Stimulated activated CD8-positive, alpha-beta memory T cell treated with anti-CD3 and anti-CD28 coated beads, Interleukin-15, amount 100 ng/mL, for 4 hours (primary cell): ENCODE measurements at places on chromosomes 1 and 21.

DNA sequence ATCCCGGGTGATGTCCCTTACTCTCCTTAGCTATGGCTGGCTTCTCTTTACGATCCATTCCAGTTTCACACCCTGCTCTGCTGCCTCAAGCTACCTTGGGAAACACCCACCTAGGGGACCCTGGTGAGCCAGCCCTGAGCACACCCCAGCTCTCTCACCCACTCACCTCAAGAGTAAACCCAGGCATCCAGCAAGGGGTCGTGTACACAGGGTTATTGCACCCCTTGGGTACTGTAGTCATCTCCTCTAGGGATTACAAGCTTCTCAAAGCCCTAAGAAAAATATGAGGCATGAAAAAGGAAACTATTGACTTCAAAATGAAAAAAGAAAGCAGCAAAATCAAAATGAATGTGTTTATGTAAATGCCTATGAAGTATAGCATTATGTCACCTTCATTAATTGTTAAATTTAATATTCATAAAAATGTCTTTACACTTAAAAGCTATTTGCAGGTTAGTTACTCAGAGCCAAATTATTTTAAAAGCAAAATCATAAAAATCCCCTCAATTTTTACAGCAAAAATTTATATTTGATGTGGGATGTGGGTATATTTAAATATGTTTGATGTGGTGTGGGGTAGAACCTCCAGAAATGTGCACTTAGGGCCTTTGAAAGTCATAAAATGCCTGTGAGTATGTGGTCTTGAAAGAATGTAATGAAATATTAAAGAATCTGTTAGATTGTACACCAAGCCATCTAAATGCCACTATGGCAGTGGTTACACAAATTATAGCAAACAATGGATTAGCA lies 190.3 kb downstream of the C1orf94 start:
- no peak for DNase-seq

- no peak for DNase-seq
Observed at GRCh38 chr1:166418344-166418933, 251.6 kb upstream of the FAM78B start.

GRCh38 chr1:92380867-92381266 lies 82.0 kb downstream of the RPAP2 start:
- DNase-seq = no peak

DNA sequence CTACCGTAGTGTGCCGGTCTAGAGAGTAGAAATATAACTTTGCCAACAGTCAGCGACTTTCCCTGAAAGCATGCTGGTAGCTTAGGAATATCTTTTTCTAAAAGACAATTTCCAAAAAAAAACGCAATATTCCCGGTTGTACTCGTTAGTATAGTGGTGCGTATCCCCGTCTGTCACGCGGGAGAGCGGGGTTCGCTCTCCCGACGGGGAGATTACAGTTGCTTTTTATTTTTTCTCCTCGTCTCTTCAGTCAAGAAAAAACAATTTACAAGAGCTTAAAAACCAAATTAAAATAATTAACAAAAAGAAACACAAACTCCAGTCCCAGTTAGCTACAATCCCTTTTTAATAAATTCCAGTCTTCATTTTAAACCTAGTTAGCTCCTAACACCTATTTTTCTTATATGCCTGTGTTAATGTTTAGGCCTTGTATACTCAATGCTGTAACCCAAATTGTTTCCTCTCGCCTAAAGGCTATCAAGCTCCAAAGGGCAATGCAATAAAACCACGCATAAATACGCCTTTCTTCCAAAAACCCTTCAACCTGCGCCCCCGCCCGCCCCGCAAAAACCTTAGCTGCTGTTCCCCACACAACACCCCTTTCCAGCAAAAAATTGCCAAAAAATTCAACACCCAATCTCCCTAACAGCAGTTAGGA lies 7.8 kb downstream of the HSPA6 start:
- no peak for DNase-seq

DNA sequence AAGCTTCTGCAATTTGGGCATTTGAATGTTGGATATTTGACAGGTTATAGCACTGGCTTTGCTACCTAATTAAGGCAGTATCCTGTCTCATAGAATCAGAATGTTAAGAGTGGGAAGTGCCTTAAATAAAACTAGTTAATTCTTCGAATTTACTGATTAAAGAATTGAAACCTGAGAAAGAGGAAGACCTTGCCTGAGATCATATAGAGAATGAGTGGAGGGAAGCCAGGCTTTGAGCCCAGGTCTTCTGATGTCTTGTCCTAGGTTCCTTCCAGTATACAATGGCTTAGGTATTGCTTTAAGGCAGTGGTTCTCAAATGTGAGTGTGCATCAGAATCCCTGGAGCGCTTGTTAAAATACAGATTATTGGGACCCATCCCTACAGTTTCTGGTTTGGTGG lies 20.9 kb upstream of the SH3BGRL3 start:
- no peak for DNase-seq

DNA sequence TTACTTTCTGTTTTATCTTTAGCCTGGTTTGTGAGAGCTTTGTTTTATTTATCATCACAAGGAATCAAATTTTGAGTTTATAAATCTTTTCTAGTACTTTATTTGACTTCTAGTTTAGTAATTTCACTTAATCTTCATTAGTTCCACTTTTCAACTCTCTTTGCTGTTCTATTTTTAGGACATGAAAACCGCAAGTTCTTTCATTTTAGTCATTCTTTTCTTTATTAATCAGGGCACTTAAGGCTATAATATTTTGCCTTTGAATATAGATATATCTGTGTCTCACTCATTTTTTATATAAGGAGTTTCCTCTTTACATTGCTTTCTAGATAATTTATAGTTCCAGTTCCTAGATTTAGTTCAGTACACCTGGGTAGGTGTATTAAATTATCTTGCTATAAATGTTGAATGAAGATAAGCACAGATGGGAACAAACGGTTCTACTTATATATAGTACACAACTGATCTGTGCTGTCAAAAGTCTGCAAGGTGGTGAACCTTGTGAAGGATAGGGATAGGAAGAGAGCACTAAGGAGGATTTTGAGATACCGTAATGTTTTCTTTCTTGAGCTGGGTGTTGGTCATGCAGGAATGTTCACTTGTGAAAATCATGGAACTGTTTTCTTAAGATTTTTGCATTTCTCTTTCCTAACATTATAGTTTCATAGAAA lies 402.3 kb downstream of the RYR2 start:
- DNase-seq = no peak

DNA sequence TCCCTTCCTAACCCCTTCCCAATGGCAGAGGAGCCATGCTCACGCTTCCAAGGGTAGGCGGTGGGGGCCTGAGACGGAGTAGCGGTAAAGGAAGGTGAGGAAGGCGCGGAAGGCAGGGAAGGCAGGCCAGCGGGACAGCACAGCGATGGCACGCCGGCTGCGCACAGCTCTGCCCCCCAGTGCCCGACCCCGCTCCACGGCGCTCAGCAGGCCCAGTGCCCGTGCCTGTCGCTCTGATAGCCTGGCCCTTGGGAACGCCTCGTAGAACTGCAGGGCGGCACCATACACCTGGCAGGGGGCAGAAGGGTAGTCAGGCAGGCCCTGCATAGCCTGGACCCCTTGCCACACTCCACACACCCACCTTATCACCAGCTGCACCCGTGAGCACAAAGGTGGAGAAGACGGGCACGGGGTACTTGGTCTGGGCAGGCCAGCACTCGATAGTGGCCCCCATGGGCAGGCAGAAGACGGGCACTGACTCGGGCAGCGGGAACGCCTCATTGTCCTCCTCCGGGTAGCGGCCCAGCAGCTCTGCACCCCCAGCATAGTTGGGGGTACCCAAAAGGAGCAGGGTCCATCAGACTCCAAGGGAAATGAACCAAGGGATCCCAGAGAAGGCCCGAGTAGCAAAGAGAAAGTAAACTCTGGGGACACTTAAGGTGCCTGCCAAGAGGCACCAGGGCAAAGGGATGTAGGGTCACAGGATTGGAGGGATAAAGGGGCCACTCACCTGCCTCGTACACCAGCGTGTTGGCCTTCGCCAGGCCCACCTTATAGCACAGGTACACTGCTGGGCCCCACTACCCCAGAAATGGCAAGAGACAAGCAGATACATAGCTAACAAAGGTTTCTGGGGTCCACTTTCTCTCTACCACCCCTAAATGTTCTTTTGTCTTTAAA lies 4.4 kb downstream of the DENND4B start:
- DNase-seq = no peak

DNA sequence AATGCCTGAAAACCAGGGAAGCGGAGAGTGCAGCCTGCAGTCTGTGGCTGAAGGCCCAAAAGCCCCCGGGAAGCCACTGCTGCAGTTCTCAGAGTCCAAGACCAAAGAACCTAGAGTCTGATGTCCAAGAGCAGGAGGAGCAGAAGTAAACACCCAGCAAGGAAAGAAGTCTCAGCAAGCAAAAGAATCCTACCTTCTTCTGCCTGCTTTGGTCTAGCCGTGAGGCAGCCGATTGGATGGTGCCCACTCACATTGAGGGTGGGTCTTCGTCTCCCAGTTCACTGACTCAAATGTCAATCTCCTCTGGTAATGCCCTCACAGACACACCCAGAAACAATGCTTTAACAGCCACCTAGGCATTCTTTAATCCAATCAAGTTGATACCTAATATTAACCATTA lies 217.5 kb downstream of the PLA2G4A start:
- no peak for DNase-seq

DNA sequence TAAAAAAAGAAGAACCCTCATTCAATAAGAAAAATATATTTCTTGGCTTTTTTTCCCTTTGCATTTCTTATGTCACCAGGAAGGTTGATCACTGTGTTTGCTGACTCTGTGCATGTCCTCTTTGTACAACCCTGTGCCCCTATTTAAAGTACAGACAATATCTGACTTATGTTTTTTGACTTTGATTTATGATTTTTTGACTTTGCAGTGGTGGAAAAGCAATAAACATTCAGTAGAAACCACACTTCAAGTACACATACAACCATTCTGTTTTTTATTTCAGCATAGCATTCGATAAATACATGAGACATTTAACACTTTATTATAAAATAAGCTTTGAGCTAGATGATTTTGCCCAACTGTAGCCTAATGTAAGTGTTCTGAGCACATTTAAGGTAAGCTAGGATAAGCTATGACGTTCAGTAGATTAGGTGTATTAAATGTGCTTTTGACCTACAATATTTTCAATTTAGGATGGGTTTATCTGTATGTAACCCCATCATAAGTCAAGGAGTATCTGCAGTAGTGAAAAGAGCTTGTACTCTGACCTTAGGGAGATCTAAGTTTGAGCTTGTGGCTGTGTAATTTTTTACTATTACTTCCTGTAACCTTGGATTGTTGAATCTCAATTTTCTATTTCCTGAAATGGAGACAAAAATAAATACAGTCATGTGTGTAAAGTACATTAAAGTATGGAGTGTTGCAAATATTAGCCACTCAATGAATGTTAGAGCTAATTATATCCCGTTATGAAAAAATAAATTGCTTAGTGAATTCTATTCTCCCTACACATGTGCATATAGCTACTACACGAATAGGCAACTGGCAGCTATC lies 1.2 kb downstream of the RNASEL start:
- DNase-seq = no peak

DNA sequence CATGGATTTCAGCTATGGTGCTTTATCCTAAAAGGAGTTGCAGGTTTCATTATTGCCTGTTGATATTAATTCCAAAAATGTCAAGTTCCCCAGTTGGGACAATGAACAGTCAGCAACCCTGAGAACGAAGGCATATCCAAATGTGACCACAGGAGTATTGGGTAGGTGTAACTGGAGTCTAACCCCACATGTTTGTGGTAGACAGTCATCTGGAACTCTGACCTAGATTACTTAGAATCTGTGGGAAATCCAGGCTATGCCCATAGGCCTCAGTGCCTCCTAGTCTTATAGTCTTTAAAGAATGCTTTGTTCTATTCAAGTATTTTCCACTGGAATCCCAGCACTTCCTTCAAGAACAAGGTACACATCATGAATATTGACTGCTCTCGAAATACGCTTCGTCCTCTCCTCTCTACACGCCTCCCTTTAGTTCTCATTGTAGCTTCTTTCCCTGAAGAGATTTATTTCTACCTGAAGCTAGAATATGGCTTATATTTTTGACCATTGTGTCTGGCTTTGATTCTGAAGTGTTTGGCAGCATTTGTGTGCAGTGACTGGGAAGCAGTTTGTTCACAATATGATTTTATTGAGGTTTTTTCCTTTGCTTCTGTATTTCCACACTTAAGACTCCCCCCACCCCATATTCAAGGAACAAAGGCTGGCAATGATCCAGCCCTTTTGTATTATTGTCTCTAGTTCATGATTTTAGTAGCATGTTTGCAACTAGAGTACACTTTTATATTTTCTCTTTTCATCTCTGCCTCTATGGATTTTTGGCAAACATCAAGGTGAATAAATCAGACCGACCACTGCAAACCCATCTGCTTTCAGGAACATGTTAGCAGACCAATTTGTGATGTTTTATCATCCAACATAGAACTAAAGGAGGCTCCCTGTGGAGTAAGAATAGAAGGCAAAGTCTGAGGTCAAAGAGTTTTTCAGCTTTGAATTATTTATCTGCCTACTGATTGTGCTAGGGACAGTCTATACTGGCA lies 178.6 kb downstream of the GPR52 start:
- DNase-seq = no peak

GRCh38 chr1:174967845-174968705 lies 31.7 kb upstream of the CACYBP start:
- DNase-seq = no peak

- DNase-seq = no peak
Observed at GRCh38 chr21:42670884-42671283, 17.5 kb downstream of the PDE9A start.

DNA sequence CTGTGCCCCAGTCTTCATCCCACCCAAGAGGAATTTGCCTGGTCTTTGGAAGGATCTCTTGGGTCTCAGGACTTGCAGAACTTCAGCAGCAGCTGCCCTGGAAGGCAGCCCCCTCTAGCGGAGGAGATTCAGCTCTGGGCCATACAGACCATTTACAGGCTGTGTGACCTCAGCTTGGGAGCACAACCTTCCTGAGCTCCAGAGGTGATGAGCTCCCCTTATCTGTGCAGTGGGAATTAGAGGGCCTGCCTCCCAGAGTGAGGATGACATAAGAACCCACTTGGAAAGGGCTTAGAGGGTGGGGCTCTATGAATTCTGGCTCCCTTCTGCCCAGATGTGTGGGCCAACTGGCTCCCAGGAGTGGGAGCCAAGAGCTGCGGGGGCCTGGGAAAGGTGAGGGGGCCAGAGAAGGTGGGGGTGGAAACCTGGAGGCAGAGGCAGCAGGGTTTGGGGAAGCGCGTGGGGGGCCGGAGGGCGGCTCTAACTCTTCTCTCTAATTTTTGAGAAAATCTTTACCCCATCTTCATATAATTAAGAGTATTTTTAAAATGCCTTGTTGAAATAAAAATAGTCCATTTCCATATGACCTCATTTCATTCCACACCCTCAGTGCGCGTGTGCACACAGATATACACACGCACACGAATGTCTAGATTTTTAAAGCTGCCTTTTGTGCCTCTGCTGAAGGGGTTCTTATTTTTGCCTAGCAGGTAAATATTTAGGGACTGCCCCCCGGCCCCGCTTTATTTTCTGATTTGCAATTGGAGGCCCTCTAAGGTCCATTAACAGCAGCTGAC lies 21.5 kb downstream of the EPHB2 start:
- no peak for DNase-seq

DNA sequence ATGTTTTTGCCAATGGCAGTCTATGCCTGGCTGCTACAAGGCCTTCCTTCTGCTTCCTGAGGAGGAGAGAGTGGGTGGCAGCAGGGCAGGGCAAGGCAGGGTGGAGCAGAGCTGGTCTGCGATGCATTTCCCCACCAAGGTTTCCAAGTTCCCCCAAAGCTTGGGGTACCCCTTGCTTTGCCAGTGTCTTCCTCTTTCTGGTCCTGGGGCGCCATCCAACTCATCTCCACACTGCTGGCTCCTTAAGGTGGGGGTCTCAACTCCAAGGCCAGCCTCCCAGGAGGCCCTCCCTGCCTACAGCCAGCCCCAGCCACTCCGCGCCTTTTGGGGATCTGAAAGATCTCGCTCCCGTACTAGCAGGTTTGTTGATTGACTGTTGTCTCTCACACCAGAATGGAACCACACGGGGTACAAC lies 3.9 kb upstream of the SKI start:
- no peak for DNase-seq

- no peak for DNase-seq
Observed at GRCh38 chr21:26534517-26534916, 38.6 kb downstream of the CYYR1 start.
